Activated naive CD8-positive, alpha-beta T cell treated with anti-CD3 and anti-CD28 coated beads for 36 hours (primary cell): ENCODE measurements at places on chromosomes 1 and 21.

DNA sequence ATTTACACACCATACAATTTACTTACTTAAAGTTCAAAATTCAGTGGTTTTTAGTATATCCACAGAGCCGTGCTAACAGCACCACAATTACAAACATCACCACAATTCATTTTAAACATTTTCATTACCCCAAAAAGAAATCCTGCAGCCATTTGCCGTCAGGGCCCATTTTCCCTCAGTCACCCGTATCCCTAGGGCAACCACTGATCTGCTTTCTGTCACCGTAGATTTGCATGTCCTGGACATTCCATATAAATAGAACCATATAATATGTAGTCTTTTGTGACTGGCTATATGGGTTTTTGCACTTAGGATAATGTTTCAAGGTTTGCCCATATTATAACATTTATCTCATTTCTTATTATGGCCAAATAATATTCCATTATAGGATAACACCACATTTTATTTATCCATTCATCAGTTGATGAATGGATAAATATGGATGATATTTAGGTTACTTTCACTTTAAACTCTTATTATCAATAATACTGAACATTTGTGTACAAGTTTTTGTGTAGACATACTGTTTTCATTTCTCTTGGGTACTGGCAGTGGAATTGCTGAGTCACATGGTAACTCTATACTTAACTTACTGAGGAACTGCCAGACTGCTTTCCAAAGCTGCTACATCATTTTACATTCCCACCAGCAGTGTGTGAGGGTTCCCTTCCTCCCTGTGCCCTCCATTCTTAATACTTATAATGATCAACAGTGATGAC is 68.9 kb downstream of the ST3GAL3 start:
- DNase-seq, result no peak

GRCh38 chr1:111085676-111086075 is 54.2 kb downstream of the DRAM2 start:
- DNase-seq, result no peak

- no peak for DNase-seq
These were observed 9.5 kb downstream of the SLC45A3 start for GRCh38 chr1:205670611-205671430.

- no peak for DNase-seq
These were observed 16.7 kb downstream of the C1orf174 start for GRCh38 chr1:3883194-3883925.

DNA sequence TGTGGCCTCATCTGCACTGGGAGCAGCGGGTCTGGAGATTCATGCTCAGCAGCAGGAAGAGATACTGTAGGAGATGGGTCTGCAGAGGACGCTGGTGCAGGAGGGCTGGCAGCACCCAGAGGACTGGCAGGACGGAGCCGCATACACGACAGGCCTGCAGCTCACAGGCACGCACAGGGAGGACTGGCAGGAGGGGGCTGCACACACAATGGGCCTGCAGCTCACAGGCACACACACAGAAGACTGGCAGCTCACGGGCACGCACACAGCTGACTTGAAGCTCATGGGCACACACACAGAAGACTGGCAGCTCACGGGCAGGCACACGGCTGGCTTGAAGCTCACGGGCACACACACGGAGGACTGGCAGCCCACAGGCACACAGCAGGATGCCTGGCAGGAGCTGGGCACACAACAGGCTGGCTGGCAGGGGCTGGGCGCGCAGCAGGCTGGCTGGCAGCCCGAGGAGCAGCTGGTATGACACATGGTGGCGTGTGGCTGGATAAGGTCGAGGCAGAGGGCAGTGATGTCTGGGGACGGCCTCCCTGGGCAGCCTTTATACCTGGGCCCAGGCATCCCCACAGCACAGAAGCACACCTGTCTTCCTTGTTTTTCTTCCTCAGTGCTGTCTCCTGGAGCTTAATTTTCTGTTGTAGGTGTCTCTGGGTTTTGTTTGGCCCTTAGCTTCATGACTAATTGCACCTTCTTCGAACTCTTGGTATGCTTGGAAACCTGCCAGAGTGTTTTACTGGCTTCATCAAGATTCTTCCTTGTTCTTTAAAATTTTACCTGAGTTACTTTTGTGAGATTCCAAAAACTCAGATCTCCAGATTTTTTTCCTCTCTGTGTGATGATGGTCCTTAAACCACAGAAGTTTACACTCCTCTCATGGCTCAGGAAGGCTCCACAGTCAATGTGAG is at the start of gene KRTAP12-2:
KRTAP12-2 (minus strand) TSS at position 527 of the 920 bp plus-strand sequence; CDS start at position 486, 41 bp downstream.
- DNase-seq, result no peak
